ENCODE measurements at places on chromosomes 3 and 15.

DNA sequence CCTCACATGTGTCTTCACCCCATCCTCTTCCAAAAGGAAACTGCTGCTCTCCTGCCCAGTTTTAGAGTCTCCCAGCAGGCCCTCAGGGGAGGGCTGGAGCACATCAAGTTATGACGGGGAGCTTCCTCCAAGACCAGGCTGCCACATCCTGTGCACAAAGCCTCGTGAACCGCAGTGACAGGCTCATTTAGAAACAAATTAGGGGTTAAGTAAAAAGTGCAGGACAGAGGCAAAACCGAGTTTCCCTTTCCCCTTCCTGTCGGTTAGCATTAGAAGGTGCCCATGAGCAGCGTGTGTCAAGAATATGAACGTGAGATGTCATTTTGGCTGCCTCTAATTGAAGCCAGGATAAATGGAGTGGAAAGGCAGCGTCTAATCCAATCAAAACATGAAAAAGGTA lies 199.7 kb downstream of the ARRDC4 start:
- DNase-seq = no peak

DNA sequence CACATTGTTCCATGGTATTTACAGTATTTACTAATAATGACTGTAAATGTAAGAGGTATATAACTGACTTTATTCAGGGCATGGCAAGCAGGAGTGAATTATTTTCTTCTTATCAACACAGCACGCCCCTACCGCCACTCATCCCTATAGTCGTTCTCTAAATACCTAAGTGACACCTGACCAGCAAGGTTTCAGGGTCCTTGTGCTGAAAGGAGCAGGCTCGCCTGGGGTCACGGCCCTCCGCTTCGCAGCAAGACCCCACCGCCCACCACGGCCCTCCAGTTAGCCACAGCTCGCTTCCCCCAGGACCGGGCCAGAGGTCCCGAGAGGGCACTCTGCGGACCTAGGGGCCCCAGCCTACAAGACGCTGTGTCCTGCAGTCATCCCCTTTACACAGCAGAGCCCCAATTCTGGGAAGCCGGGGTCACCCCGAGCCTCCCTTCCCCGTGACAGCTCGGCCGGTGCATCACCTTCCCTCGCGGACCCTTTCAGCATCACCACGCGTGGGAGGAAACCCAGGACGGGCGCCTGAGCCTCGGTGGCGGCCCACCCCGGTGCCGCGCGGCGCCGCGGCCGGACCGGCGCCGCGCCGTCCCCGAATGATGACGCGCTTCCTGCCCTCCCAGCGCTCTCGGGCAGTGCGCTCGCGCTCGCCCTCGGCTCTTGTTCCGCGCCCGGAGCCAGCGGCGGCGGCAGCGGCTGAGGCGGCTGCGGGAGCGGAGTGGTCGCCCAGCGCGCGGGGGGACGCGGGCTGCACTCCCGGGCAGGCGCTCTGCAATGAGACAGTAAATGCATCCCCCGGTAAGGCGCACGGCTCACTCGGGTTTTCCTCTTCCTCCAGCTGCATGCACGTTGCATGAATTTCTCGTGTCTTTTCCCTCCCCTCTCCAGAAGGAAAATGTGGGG lies 225.1 kb upstream of the C2CD4B start:
- peak; percentile 67 for DNase-seq

- DNase-seq = no peak
Measured at GRCh38 chr3:177725165-177725564, 527.9 kb upstream of the TBL1XR1 start.

DNA sequence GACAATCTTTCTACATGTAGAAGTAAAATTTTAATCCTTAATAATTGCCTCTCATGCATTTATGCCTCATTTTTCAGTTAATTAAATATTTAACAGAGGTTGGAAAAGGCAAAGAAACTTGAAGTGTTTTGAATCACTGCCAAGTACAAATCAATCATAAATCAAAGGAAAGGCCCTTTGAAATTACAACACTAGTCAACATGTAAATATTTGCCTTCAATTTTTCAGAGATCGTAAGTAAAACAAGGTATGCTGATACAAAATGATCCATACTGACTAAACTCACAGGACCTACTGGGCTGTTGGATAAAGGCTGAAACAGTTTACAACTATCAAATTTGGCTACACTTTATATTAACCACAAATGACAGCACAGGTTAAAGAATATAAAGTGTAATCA lies 33.9 kb downstream of the ZBBX start:
- DNase-seq = no peak

- no peak for DNase-seq
Measured at GRCh38 chr3:141933421-141934300, 57.2 kb downstream of the ATP1B3 start.

DNA sequence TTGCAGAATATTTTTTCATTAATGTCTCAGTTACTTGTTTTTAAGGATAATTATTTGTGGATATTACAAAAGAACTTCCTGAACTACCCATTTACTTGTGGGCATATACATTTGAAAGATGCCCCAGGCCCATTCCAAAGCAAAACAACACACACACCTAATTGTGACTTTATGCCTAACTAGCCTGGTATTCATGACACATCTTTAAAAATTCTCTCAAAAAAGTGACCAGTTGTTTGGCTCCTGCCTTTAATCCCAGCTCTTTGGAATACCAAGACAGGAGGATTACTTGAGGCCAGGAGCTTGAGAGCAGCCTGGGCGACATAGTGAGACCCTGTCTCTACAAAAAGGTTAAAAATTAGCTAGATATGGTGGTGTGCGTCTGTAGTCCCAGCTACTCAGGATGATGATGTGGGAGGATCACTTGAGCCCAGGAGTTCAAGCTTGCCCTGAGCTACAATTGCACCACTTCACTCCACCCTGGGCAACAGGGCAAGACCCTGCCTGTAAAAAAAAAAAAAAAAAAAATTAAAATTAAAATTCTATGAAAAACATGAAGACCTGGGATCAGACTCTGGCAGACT lies 51.7 kb upstream of the SLC4A7 start:
- no peak for DNase-seq

DNA sequence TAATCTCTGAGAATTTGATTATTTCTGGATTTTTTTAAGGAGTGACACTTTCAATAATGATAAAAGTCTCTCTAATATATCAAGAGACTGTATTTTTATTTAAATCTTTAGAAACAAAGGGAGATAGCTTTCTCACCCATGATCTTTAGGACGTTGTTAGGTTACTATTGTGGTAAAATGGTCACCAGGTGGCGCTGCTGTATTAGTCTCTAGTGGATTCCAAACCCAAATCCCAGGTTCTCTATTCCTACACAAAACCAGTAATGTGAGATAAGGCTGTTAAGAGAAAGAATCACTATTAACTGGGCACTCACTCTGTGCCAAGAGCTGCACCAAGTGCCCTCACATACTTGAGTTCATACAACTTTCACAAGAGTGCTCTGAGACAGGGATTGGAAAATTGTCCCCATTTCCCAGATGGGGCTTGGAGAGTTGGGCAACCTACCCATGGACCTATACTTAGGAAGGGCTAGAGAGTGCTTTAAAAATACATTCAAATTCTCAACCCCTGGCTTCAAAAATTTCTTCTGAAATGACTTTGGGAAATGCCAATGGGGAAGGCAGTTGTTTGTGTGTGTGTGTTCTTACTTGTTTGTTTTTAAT lies 593.4 kb upstream of the TGFBR2 start:
- DNase-seq = peak; percentile 45

- no peak for DNase-seq
Measured at GRCh38 chr3:196378146-196378841, 40.1 kb upstream of the TM4SF19 start.

- no peak for DNase-seq
Measured at GRCh38 chr15:85718271-85718971, 76.3 kb downstream of the KLHL25 start.

- no peak for DNase-seq
Measured at GRCh38 chr3:162670181-162670580, 1173.6 kb downstream of the OTOL1 start.

DNA sequence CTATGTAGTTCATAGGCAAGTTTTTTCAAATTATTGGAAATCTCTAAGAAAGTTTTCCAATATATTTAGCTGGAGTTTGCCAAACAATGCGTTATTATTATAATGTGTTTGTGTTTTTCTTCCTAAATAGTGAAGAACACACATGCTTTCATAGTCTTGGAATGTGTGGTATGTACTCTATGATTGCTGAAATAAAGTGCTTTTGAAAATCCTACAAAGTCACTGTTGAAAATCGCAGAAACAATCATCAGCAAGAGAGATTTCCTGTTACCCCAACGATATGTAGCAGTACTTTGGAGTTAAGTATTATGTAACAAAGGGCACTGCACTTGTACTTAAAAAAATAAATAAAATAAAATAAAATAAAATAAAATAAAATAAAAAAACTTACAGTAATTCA lies 796.2 kb downstream of the NAALADL2 start:
- no peak for DNase-seq

GRCh38 chr3:143090486-143090885 lies 29.1 kb upstream of the CHST2 start:
- no peak for DNase-seq

DNA sequence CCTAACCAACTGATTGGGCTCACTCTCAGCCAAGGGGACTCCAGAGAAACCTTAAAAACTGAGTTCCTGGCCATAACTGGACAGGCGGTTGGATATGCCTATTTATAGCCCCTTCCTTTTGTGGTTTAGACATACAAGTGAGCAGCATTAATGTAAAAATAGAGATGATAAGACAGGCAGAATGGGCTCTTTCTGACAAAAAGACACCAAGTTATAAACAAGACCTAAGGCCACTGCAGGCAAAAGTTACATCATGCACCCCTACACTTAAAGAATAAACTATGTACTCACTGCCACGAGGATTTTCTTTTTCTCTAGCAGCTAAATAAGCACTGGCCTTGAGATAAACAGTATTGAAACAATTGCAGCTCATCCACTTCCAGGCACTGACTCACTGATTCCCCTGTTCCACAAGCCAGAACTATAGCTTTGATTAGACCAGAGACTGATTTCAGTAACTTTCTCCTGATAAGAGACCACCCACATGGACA lies 30.1 kb downstream of the SUCNR1 start:
- no peak for DNase-seq

DNA sequence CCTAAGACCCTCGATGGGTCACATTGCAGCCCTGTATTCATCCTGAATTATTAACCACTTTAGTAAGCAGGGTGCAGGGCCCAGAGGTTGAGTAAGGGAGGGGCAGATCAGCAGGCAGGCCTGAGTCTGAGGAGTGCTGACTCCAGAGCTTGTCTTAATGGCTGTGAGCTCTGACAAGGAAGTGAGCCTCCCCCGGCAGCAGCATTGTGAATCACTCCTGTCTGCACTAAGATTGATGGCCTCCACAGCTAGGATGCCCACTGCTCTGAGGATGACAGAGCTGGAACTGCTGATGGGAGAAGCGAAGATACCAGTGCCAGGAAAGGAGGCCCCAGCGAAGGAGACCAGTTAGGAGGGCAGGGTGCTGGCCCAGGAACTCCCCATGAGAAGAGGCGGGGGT lies 46.5 kb upstream of the CCDC174 start:
- no peak for DNase-seq

DNA sequence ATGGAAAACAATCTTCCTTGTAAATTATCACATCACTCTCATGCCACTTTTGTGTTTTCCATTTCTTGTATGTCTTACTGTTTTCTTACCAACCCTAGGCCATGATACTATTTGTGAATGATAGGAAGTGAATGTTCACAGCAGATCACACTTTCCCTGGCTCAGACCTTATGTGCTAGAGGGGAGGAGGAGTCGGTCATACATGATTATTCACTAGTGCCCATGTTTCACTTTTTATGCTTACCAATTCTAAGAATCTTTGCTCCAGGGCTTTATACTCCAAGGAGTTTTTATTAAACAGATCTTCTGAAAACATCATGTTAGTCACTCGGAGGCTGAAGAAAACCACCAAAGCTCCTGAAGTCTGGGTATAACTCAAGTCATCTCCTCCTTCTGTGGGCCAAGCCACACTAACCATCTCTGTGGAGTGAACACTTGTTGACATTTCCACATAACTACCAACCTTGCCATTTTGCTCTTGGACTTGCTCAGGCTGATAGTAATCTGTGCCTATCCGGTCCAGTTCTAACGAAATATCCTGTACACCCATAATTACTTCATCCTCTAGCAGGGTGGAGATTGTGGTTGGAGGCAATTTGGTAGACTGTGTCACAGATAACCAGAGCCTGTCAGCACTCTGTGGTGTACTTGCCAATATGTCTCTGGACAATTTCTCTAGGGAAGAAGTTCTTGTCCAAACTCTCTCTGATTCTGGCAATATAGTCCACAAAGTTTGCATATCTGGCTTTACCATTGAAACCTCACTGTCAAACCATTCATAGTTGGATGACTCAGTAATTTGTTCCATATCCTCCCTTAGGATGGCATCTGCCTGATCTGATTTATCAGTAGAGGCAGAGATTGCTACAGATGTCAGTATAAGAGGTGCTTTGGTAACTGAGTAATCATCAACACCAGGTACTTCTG lies 76.8 kb downstream of the IMPG2 start:
- no peak for DNase-seq

- DNase-seq = no peak
Measured at GRCh38 chr3:155390351-155390750, 96.9 kb upstream of the STRIT1 start.

DNA sequence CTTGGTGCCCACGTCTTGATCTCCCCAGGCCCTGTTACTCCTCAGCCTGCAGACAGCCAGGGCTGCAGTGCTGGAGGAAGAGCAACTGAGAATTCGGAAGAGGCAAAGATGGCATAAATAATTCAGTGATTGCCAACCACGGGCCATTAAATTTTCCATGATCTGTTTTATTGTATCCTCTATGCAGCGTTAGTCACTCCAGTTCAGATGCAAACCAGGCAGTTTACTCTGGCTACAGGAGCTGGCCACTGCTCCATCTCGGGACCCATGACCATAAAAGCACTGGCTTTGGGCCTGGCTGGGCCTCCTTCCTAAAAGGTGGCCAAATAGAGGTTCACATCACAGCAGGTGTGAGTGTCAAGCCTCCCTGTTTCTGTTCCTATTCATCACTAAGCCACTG lies 137.6 kb upstream of the TLE3 start:
- DNase-seq = no peak

- DNase-seq = no peak
Measured at GRCh38 chr3:141044695-141045641, 6.2 kb upstream of the SPSB4 start.

- DNase-seq = no peak
Measured at GRCh38 chr3:6733699-6734394, 127.1 kb upstream of the GRM7 start.

DNA sequence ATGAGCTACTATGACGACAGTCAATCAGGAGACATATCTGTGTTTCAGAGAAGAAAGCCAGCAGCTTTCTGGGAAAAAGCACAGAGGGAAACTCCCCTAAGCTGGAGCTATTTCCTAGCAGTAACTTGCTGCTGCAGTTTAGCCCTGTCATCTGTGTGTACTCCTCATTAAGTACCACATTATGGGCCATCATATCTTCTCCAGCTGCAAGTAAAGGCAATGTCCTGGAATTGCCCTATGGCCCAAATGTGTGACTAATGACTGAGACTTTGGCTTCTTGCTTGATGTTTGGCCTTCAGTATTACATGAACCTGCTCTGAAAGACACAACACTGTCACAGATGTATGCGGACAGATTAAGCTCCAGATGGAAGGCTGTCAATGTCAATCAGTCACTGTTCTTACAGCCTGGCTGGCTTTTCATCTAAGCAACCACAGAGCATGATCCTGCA lies 190.8 kb downstream of the FHIT start:
- no peak for DNase-seq

All from NCI-H460 (cell line).